ENCODE measurements at places on chromosomes 1 and 21.

- no peak for DNase-seq
Measured at GRCh38 chr1:5720936-5721335, 271.3 kb downstream of the NPHP4 start.

- no peak for DNase-seq
Measured at GRCh38 chr1:186904361-186904760, 75.6 kb downstream of the PLA2G4A start.

DNA sequence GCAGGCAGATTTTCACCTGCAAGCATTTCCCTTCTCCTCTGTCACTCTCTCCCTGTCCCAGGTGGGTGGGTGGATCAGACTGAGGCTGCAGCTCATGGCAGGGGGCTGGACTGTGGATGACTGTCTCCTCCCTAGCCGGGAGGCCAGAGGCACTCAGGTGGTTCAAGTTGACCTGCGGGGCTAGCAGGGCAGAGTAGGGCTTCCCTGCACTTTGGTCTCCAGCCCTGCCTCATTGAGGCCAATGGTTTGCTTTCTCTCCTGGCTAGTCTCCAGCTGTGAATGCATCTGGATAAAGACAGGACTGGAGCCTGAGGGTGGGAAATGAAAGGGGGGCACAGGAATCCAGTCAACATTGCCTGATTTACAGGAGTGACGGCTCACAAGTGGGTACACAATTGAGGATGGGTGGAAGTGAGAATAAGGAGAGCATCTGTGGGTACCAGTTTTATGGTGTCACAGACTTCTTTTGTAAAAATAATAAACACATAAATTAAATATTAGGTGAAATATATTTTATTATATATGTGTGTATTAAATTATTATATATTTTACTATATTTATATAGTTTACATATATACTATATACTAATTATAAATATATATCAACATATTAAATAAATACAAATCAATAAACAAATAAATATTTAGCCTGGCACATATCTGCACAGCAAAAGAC lies 25.6 kb downstream of the RUNX1 start:
- no peak for DNase-seq

DNA sequence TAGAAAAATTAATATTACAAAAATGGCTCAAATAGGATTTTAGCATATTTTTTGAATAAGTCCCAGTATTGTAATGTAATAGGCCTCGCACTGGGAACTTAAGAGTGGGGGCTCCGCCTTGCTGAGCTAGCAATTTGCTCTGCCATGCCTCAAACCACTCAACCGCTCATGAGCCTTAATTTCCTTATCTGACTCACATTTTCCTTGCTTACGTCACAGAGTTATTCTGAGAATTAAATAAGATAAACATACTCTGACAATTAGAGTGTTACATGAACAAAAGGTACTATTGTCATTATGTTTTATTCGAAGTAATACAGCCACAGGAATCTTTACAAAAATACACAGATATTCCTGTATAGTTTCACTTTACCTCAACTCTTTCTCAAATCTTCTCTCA lies 108.1 kb downstream of the SLC44A5 start:
- no peak for DNase-seq

DNA sequence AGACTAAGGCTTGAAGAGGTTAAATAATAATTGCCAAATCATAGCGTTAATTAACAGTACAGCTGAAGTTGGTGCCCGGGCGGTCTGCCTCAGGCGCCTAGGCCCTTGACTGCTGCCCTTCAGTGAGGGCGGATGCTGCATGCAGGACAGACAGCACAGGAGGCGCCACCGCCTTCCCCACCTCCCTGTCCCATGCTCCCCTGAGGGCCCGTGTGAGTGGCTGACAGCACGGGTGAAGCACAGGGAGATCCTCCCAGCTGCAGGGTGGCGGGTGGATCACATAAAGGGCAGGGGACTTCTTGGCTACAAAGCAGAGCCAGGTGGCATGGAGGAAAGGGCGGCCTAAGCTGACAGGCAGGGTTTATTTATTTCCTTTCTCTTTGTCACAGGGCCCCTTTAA lies 49.1 kb downstream of the DDX20 start:
- no peak for DNase-seq

- DNase-seq: peak; percentile 76
Measured at GRCh38 chr1:93715529-93716126, 34.0 kb upstream of the BCAR3 start.

DNA sequence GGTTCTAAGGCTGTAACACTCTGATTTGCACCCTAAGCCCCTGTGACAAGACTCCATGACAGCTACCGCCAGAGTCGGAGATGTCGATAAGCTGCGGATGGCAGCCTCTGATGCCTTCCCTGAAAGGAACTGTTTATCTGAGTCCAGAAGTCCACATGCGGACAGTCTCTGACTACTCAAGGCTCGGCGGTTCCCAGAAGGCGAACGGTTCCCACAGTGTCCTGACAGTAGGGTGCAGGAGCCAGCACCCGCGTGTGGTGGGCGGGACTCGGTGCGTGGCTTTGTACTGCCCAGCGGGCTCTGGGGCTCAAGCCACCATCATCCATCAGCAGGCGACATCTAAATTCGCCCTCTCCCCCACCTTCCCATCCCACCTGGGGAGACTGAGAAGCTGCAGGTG lies 30.7 kb downstream of the LRP8 start:
- no peak for DNase-seq

DNA sequence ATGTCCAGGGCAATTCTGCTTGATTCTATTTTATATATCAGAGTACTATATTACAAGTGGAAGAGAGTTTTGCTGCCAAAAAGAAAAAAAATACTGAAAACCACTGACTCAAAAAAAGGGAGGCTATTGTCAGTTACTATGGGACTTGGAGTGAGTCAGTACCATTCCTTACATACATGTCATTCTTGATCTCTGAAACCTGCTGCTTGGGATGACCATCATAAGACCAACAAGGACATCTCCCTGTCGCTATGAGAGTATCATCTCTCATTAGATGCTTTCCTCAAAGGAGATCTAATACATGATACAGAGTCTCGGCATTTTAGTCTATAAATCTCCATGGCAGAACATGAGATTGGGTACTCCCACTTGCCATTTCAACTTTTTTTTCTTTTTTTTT lies 11.8 kb upstream of the INPP5B start:
- no peak for DNase-seq

DNA sequence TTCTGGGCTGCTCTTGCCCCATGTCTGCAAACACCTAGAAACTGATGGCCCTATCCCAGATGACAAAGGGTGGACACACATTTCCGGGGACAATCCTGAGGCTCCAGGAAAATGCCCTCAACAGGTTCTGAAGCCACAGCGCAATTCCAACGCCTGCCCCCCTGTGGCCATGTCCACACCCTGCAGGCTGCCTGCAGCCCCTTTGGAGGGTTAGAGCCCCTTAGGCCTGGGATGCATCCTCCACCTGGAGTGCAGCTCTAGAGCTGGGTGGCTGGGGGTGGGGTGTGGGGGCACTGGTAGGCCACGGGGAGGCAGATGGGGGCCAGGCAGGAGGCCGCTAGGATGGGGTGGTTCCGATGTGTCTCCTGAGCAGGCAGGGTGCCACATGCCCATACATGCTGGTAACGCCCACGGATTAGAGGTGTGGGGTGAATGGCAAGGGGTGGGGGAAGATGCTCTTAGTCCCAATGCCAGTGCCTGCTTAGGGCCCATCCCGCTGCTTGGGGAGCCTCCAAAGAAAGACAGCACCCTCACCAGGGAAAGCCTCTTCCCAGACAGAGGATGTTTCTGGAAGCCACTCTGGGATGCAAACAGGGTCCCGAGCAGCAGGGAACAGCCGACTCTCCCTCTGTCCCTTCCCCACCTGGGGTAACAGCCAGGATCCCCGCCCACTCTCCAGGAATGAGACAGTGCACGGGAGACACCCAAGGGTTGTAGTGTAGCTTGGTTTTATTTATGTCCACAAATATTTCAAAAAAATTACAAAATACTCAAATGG lies 34.0 kb downstream of the SLC45A1 start:
- no peak for DNase-seq

DNA sequence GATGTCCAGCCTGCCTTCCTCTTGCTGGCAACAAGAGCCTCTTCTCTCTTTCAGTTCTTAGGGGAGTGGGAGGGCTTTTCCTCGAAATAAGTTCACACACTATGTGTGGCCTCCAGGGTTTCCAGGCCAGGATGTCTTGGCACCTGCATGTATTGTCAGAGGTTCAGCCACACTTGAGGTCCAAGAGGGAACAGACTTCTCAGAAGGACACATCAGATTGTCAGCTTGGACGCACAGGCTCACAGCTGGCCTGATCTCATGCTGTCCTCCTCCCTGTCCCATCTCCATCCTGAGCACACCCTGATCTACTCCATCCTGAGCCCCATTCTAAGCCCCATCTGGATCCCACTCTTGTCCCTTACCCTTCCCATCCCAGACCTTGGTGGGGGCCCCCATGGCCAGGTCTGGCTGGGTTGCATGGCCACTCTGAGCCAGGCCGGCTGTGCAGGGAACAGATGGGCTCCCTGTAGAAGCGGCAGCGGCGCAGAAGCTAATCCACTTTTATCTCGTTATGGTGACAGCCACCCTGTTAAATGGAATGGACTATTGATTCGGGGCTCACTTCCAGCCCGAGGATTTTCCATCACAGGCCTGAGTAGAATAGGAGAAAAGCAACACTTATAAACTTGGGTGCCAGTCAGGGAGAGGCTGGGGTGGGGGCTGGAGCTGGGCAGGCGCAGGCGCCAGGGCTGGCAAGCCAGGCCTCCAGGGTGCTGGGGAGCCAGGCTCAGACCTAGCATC lies 85.1 kb upstream of the CSF3R start:
- DNase-seq: no peak

- DNase-seq: peak; percentile 29
Measured at GRCh38 chr1:15153842-15154479, 414 bp downstream of the TMEM51 start.

- DNase-seq: peak; percentile 11
Measured at GRCh38 chr1:37814252-37814651, 6.2 kb upstream of the YRDC start.

DNA sequence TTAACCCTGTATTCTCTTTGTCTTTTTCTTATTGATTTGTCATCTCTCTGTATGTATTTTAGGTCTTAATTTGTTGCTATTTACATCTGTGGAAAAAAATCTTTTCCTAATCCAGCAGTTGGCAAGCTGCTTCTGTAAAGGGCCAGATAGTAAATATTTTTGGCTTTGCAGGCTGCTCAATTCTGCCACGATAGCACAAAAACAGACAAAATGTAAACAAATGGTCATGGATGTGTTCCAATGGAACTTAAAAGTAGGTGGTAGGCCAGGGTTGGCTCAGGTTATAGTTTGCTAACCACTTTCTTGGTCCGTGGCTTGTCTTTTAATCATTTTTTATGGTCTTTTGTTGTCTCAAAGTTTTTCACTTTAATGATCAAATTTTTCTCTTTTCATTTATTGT lies 371.8 kb downstream of the HHAT start:
- DNase-seq: no peak

DNA sequence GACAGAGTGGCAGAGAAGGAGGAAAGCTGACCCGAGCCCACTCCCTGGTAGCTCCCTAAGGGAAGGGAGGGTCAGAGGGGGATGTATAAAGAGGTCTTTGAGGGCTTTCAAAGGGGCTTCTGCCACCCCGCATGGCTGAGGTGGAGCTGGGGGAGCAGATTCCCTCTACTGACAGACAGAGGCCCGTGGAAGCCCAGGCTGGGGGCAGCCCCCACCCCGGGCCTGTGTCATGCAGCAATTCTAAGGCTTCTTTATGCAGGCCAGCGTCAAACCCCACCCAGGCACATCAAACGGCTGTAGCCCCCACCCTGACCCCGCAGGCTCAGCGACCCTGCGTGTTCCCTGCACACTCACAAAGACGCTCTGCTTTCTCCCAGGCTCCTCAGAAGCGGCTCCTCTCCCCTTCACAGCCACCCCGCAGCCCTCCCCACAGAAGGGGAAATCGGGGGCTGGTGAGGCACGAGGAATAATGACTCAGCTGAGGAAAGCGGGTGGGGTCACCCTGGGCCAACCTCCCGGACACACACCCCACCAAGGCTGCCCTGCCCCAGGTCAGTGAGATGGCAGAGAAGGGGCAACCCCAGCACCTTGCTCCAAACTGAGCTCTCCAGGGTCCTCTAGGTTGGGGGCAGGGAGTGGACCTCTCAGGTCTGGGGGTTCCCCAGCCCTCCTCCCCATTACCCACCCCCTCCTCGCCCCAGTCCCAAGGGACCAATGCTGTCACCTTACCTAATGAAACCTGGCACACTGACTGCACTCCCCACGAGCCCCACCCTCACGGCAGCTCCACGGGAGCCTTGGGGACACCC lies 10.8 kb downstream of the SLC45A3 start:
- no peak for DNase-seq

- no peak for DNase-seq
Measured at GRCh38 chr1:35005711-35006110, 20.6 kb upstream of the TMEM35B start.

- DNase-seq: no peak
Measured at GRCh38 chr1:241999026-241999425, at the start of gene MAP1LC3C. MAP1LC3C (minus strand) TSS chr1:241999098; CDS start chr1:241999008, 90 bp downstream.
